ENCODE measurements at places on chromosomes 5 and 9.

GRCh38 chr9:129143031-129143927 is 32.1 kb downstream of the PTPA start:
- DNase-seq: peak; percentile 83

DNA sequence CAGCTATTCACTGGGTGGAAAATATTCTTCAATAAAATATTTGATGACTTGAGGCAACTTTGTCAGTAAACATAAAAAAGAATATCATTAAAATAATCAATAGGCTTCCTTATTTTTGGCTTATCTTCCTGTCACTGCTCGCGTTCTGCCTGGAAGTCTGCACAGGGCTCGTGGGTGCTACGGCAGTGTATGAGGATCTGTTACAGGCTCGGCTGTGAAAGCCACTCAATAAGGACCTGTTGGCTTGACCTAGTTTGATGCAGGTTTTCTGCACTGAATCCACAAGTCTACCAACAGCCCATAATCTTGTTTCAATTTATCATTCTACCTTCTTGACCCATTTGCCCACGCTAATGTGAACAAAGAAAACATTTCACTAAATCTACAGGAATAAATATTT is 97.2 kb downstream of the PDZD2 start:
- DNase-seq: no peak

GRCh38 chr5:132896685-132897084 is 23.2 kb downstream of the LEAP2 start:
- no peak for DNase-seq

DNA sequence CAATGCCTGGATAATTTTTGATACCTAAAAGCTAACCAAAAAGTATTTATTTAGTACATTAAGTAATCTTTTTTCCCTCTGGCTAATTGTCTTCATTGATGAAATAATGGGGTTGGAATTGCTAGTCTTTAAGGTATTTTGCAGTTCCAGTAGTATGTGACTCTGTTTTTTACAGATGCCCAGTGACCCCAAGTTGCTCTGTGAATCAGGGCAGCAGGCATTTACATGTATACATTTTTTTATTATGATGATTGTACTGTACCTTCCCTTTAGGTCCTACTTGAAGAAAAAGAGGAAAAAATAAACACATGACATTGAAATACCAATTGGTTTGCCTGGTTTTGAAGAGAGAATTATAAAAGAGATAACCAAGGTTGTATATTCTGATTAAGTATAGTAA is 385.5 kb downstream of the ADGRV1 start:
- no peak for DNase-seq

GRCh38 chr9:88725300-88726019 is 190.5 kb downstream of the NXNL2 start:
- DNase-seq: no peak

GRCh38 chr5:16869821-16870796 is 66.0 kb downstream of the MYO10 start:
- DNase-seq: no peak

GRCh38 chr5:88694023-88694679 is 188.8 kb downstream of the MEF2C start:
- no peak for DNase-seq

DNA sequence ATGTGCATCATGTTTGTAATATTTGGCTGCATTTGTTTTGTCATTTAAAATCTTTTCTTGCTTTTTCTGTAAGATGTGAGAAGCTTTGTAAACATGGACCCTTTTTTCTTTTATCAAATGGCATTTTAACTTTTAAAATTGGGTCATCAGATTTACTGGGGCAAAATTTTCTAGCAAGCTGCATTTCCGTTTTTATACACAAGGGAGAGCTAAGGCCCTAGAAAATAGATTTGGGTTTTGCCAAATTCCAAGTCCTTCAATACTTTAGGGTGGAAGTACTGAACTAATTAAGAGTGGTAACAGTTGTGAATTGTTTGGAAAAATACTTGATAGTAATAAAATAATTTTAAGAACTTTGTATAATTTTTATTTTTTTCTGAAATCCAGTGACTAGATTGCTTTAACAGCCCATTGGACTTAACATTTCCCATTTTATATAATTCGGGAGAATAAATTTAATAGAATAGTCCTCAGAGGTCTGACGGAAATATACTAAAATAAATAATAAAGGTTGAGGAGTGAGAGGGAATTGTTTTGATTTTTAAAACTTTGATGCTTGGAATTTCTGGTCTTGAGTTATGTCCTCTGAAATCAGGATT is 117.4 kb downstream of the SMARCA2 start:
- peak; percentile 57 for DNase-seq

GRCh38 chr5:138696501-138696900 is 56.7 kb upstream of the CTNNA1 start:
- DNase-seq: no peak

DNA sequence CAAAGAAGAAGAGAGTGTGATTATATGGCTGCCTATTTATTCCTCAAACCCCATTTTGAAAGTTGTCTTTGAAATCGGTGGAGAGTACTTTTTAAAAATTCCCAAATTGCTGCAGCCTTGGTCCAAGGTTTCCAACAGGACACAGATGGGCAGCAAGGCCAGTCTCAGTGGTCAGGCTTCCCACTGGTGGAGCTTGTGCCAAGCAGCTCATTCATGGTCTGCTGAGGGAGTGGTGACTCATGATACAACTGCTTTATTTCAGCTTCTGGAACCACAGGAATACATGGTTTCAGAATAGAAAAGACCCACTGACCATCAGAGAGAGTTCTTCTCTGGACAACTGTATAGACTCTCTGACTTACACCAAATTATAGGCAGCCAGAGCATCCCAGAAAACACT is 673.1 kb upstream of the KLF4 start:
- DNase-seq: no peak

DNA sequence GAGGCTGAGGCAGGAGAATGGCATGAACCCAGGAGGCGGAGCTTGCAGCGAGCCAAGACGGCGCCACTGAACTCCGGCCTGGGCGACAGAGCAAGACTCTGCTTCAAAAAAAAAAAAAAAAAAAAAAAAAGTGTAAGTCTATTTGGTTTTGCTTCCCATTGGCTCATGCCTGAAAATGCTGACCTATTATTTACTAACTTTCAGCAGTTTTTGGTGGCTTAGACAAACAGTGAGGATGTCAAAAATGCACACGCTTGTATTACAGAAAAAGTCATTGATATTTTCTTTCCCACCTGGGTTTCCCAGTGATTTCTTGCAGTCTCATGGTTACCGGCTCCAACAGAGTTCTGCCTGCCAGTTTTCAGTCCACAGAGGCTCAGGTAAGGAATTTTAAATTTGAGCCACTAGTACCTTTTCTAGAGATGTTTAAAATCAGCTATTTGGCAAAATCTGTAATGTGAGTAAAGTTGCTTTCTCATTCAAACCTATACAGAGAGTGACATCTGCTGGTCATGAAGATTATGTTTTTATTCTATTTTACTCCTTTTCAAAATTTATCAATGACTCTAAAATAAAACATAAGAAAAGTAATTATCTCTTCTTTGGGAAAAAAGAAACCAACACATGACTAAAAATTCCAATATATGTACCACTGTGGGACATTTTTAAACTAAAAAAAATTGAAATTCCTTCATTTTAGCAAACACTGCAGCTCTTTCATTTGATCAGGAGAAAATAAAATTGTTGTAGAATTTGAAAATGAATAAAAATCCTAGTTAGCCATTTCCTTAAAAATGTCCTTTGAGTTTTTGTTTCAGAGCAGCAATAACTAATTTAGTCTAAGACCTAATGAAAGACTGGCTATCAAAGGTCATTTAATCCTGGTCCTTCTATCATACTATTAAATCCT is 8.8 kb downstream of the FAM200C start:
- peak; percentile 52 for DNase-seq

GRCh38 chr5:936149-937144 is 43.8 kb downstream of the TRIP13 start:
- DNase-seq: no peak

DNA sequence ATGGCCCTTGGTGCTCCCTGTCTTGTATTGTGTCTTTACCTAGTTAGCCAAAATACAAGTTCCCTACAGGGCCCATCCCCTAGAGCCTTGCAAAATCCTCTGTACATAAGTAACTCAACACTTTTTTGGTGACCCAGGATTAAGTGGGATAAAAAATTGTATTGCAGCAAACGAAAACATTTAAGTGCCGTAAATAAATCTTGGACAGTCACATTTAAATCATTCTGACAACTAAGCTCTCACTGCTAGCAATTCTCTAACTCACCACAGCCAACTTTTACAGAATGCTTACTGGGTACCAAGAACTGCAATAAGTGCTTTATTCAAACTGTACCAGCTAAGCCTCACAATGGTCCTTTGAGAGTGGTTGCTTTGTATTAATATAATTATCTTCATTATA is 56.6 kb downstream of the GNAQ start:
- DNase-seq: no peak

DNA sequence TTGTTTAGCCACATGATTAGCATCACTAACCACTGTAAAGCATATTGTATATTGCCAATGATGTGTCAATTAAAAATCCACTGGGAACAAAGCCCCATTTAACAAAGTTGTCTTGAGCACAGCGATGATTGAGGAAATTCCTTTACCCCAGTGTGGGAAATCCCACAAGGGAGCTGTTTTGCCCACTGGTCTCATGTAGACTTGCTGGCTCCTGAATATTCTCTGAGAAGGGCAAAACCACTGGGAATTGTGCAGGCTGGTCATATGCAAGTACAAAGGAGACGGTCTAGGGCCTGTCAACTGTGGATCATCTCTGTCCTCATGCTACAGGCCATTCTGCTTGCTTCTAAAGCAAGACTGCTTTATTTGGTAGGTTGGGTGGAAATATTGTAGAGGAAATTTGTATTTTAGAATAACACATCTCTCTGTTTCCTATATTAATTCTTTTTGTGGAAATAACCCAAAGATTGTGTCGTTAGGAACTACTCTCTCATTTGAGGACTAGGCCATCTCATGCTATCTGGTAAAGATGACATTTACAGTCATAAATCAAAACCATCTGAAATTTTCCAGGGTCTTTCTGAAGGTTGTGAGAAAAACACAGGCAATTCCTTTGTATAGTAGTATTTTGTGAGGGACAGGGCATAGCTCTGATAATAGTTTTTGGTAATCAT is 60.2 kb downstream of the PARP8 start:
- no peak for DNase-seq

DNA sequence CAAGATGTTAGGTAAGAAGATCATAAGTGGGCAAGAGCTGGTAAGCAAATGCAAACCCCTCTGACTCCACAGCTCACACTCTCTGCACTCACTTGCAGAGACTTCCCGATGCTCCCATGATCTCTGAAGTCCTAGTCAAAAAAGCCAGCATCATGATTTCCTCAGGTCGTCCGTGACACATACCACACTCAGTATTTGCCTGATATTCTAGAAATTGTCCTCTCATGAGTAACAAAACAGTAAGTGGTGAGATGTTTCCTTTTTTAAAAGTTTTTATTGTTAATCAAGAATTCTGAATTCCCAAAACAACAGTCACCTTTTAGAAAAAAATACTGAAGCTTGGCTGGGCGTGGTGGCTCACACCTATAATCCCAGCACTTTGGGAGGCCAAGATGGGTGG is 194.6 kb downstream of the DENND1A start:
- no peak for DNase-seq

GRCh38 chr9:137027369-137028262 is at the start of gene ABCA2:
Gene ABCA2 (minus strand): TSS chr9:137028237. CDS start chr9:137028140, 97 bp downstream.
- DNase-seq: no peak

DNA sequence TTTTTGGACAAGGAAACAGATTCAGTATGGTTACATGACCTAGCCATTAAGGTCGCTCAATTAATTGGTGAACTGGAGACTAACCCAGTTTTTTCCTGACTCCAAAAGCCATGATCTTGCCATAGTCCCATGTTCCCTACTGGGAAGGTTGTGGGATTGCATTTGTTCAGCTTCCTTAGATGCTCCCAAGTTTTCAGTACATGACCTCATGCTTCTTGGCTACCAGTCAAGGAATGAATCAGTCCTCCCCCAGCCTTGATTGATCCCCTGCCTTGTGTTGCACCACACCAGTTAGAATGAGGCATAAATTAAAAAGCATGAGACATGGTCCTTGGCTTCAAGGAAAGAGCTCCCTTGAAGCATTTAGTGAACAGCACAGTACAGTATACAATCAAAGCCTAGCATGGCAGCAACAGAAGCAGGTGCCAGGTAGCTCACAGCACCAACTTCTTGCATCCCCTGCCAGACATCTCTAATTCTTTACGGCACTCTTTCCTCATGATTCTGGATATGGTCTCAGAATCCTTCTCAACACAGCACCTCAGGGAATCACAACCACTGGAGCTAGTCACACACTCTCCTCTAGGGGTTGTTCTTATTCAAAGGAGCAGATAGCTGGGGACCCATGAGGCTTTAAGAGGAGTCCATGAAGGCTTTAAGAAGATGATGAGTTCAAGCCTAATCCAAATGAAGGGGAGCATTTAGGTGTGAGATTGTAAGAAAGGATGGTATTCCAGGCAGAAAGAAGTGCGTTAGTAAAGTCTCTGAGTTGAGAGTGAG is 295.5 kb upstream of the CLINT1 start:
- DNase-seq: no peak

- no peak for DNase-seq
Measured at GRCh38 chr5:177146891-177147638, 13.5 kb downstream of the NSD1 start.

GRCh38 chr9:116234081-116234480 is 80.5 kb downstream of the PAPPA start:
- DNase-seq: no peak

- no peak for DNase-seq
Measured at GRCh38 chr5:151067632-151068432, 13.0 kb downstream of the TNIP1 start.

DNA sequence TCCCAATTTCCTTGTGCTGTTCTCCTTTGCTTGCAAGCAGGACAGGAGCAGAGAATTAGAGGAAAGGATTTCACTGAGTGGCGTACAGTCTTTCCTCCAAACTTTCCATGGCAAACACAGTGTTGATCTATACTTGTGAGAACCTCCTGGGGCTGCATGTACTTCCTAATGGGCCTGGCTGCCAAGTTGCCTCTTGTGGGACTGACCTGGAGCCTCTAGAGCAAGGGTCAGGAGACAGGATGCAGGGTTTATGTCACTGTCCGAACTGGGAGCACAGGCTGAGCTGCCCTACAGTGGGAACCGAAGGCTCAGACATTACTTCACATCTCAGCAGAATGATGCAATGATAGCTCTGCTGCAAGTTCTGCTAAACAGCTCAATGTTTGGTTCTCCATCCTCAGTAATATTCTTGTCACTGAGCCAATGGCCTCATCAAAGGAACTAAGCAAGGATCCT is 102.3 kb downstream of the ENC1 start:
- no peak for DNase-seq

- no peak for DNase-seq
Measured at GRCh38 chr9:76412638-76413037, 18.4 kb upstream of the RFK start.

GRCh38 chr5:135735831-135736230 is 98.6 kb upstream of the SLC25A48 start:
- DNase-seq: no peak

Measured in KBM-7 (cell line).